NCI-H187 treated with DMSO at 0.1 percent for 48 hours (cell line): ENCODE measurements at places on chromosomes 7 and 10.

- no peak for DNase-seq
Measured at GRCh38 chr10:122196218-122196617, 74.9 kb upstream of the BTBD16 start.

GRCh38 chr10:36766940-36767339, 358.5 kb upstream of the ANKRD30A start:
- no peak for DNase-seq

GRCh38 chr7:101823596-101823995, 6.2 kb downstream of the CUX1 start:
- DNase-seq: no peak

- no peak for DNase-seq
Measured at GRCh38 chr10:42543840-42544372, 94.5 kb downstream of the ZNF33B start.

DNA sequence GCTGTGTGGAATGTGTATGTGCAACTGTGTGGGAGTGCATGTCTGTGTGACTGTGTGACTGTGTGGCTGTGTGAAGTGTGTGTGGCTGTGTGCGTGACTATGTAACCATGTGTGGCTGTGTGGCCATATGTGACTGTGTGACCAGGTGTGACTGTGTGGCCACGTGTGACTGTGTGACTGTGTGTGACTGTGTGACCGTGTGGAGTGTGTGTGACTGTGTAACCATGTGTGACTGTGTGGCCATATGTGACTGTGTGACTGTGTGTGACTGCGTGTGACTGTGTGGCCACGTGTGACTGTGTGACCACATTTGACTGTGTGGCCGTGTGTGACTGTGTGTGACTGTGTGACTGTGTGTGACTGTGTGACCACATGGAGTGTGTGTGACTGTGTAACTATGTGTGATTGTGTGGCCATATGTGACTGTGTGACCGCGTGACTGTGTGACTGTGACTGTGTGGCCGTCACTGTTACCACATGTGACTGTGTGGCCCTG, 502.9 kb downstream of the DNAJB6 start:
- no peak for DNase-seq

- no peak for DNase-seq
Measured at GRCh38 chr10:33129996-33130386, 172.0 kb upstream of the ITGB1 start.

DNA sequence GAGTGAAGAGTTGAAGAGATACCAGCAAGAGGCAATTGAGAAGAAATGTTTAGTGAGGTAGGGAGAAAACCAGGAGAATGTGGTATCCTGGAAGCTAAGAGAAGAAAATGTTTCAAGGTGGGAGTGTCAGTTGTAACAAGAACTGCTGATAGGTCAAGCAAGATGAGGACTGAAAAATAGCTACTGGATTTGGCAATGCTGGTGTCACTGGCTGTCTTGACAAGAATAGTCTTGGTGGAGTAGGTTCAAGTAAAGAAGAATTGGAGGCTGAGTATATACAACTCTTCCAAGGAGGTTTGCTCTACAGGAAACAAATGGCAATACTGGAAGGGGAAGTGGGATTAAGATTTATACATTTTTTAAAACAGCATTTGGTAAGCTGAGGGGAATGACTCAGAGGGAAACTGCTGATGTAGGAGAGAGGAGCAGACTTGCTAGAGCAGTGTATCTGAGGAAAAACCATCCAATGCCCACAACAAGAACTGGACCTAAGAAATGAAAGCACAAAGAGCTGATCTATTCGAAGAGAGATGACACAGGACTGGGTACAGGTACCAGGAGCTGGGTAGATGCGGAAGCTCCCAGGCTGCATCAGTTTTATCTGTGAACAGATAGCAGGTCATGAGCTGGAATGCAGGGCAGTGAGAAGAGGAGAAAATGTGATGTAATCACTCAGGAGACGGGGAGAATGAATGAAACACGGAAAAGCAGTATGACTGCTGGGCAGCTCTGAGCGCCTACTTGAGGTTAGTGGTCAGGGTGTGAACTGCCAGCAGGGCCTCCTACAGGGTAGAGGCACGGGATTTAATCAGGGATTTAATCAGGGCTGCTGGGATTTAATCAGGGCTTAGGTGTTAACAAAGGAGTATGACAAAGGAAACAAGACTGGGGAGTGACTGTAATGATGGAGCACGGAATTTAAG, 34.5 kb downstream of the FAM25A start:
- DNase-seq: no peak

DNA sequence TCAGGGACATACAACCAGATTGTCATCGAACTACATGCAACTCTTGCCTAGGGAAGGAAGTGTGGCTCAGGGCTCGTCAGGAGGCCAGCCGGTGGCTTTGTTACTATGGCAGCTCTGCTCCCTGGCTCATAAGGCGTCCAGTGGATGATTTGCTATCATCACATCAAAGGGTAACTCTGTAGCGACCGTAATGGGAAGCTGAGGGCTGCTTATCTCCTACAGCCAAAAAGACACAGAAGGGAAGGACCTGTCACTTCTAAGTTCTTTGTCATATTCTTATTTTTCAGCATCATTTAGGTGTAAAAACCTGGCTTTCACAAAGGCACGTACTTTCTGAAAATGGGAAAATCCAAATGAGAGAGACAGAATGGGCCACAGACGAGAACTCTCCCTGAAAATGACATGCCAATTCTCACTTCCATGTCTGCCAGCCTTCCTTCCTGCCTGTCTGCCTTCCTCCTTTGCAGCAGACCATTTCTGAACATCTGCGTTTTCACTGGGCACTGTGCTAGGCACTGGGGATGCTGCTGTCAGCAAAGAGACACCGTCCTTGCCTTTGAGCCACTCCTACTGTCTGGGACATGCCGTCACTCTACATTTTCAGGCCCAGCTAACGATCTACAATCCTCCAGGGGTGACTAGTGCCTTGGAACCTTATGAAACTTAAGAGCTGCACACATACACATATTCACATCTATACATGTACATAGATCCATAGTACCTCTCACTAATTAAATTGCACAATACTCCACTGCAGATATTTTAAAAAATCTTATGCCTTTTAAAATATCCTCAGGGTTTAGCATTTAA, 26.9 kb downstream of the ENKUR start:
- DNase-seq: no peak

DNA sequence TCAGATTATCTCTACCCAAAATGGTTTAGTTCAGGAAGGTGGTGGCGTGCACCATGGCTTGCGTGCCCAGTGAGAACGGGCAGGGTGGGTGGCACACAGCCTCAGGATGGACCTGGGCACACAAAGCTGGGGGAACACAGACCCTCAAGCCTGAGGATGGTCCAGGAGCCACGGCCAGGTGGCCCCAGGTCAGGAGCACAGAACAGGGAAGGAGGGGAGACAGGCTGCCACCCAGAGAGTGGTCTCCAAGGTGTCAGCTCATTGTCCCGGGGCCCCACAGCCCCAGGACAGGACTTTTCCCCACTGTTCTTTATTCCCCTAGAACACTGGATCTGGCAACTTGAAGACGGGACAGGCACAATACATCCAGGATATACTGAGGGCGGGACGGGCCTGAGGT, 75.6 kb upstream of the MGMT start:
- no peak for DNase-seq

- no peak for DNase-seq
Measured at GRCh38 chr10:119024882-119025281, 4.6 kb upstream of the NANOS1 start.

- DNase-seq: no peak
Measured at GRCh38 chr10:110365356-110366143, 60.8 kb upstream of the SMNDC1 start.

GRCh38 chr7:103686064-103686463, 240.1 kb upstream of the SLC26A5 start:
- DNase-seq: no peak

- no peak for DNase-seq
Measured at GRCh38 chr7:142581341-142581740, 167.9 kb upstream of the PRSS1 start.

GRCh38 chr10:68559841-68560185, 324 bp upstream of the TET1 start:
- no peak for DNase-seq

DNA sequence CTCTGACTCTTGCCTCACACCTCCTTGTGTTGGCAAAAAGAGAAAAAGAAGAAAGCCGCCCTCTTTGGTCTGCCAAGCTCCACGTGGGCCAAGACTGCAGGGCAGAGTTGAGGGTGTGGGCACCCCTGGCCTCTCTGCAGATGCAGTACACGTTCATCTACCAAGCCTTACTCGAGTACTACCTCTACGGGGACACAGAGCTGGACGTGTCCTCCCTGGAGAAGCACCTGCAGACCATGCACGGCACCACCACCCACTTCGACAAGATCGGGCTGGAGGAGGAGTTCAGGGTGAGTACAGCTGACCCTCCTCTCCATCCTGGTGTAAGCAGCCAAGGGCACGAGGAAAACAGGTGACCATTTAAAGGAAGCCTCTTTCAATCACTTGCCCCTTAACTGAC, 56.1 kb downstream of the MKI67 start:
- DNase-seq: no peak

- no peak for DNase-seq
Measured at GRCh38 chr7:28573059-28573553, 160.8 kb downstream of the CREB5 start.

- no peak for DNase-seq
Measured at GRCh38 chr7:92622030-92622429, 31.8 kb upstream of the FAM133B start.

DNA sequence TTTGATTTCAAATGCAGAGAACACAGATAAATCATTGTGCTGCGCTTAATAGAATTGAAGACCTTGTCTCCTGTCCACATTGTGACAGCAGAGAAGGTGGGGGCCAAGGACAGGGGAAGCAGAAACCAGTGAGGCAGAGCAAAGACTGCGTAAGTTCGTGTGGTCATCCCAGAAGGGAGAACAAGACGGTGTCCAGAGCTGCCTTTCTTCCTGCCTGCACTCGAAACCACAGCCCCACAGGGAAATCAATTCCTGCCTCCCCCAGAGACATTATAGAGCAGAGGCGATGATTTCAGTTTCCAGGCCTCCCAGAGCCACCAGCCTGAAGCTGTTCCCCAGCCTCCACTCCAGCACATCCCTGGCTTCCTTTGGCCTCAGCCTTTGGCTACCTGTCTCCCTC, 39.7 kb upstream of the UCN3 start:
- DNase-seq: no peak

GRCh38 chr7:139620676-139621344, 97.3 kb downstream of the CLEC2L start:
- DNase-seq: peak; percentile 40

DNA sequence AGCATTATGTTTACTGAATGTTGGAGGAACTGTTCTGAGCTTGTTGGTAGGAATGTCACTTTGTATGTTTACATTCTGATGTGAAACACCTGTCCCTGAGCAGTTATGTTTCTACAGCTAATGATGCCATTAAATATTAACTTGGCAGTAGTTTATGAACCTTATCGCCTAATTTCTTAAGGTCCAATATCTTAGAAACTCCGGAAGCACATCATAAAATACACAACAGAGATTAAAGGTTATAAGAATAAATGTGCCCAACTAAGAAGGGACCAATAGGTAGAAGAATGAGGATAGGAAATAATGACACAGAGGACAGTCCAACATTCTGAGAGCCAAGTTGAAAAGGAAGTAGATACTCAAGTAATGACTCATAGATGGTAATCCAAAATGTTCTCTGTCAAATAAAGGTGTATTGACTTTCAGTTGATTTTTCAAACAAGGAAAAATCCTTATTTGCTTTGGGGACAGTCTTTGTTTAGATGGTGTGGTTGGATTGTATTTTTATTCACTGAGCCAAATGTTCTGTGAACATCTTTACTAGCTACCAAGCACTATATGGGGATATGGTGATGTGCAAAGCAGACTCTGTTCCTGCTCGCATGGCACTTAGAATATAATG, 31.9 kb downstream of the LCOR start:
- DNase-seq: no peak

DNA sequence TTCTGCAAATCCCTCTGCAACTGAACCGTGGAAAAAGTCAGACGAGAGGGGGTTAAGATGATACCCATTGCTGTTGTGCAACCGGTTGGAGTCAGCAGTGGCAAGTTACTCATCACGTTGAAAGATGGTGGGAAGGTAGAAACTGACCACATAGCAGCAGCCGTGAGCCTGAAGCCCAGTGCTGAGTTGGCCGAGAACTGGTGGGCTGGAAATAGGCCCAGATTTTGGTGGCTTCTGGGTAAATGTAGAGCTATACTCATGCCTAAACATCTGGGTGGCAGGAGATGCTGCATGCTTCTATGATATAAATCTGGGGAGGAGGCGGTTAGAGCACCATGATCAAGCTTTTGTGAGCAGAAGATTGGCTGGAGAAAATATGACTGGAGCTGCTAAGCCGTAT, 78.6 kb downstream of the ARL5B start:
- no peak for DNase-seq

DNA sequence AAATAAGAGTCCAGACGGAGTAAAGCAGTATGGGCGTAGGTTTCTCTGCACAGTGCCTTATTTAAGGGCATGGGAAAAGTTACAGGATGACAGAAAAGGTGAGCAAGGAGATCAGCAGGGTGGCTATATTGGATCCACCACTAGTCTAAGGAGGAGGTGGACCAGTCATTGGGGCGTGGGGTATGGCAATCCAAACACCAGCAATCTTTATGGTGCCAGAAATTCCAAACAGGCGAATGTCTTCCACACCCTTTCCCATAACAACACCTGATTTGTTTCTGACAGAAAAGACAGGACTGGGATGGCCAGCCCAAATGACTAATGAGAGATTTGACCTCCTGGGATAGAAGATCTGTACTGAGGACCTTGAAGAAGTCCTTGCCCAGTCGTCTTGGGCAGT, 181.8 kb upstream of the MBL2 start:
- DNase-seq: no peak

GRCh38 chr10:29998142-29998808, 61.1 kb downstream of the JCAD start:
- no peak for DNase-seq

DNA sequence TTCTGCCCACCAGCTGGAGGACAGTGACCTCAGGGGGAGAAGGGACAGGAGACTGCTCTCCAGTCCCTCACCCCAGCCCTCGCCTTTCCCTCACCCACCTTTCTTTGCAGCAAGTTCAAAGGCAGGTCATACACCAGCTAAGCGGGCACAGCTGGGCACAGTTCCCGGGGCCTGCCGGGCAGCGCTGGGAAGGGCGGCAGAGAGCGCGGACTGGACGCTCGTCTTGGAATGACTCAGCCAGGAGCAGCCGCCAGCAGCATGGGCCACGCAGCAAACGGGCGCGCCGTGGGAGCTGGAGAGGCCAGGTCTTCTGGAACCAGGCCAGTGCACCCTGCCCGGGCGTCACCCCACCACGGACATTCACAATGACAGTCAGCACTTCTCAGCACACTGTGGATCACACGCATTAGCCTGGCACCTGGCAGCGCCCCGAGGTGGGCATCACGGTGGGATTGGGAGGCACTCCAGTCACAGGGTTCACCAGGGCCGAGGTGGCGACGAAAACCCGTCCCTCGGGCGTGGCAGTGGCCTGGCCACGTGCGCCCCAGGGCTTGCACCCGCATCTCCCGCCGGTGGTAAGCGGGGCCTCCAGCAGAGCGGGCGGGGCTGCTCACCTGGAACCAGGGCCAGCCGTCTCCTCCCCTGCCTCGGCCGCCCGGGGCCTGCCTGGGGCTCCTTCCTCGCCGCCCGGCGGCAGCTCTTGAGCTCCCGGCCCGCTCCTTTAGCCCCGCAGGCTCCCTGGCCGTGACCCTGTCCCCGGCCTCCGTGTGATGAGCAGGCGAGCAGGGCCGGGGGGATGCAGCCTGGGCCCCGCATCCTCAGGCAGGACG, 29.0 kb upstream of the WDFY4 start:
- DNase-seq: no peak
